CD4-positive, alpha-beta T cell treated with Interleukin-15 for 4 hours (primary cell): ENCODE measurements at places on chromosomes 16 and 17.

GRCh38 chr17:27366437-27366836, 72.5 kb downstream of the WSB1 start:
- DNase-seq = no peak

GRCh38 chr16:28842696-28843095, 3.5 kb downstream of the TUFM start:
- DNase-seq = no peak

GRCh38 chr16:15942931-15943690, 6.3 kb upstream of the ABCC1 start:
- no peak for DNase-seq

GRCh38 chr17:70099884-70100283, 24.9 kb downstream of the KCNJ16 start:
- no peak for DNase-seq

GRCh38 chr17:68829211-68829610, 126.0 kb downstream of the ABCA8 start:
- DNase-seq = no peak

DNA sequence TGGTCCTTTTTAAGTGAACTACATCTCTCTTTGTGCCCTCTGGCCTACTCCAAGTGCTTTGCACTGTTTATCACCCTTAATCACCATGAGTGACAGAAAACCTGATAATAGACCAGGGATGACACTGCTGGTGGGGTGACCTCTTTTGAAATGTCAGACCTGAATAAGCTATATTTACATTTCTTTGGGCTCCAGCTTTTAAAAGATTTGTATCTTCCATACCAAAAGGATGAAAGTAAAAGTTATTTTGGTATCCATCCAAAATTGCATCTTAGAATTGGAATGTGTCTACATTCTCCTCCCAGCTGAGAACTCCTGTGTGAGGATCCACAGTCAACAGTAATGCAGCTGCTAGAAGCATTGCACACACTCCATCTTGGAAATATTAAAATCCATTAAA, 370.0 kb downstream of the CDH11 start:
- DNase-seq = no peak

- no peak for DNase-seq
Observed at GRCh38 chr16:73202161-73202729, 154.3 kb upstream of the ZFHX3 start.

GRCh38 chr16:27671410-27671809, 121.5 kb downstream of the KATNIP start:
- no peak for DNase-seq

DNA sequence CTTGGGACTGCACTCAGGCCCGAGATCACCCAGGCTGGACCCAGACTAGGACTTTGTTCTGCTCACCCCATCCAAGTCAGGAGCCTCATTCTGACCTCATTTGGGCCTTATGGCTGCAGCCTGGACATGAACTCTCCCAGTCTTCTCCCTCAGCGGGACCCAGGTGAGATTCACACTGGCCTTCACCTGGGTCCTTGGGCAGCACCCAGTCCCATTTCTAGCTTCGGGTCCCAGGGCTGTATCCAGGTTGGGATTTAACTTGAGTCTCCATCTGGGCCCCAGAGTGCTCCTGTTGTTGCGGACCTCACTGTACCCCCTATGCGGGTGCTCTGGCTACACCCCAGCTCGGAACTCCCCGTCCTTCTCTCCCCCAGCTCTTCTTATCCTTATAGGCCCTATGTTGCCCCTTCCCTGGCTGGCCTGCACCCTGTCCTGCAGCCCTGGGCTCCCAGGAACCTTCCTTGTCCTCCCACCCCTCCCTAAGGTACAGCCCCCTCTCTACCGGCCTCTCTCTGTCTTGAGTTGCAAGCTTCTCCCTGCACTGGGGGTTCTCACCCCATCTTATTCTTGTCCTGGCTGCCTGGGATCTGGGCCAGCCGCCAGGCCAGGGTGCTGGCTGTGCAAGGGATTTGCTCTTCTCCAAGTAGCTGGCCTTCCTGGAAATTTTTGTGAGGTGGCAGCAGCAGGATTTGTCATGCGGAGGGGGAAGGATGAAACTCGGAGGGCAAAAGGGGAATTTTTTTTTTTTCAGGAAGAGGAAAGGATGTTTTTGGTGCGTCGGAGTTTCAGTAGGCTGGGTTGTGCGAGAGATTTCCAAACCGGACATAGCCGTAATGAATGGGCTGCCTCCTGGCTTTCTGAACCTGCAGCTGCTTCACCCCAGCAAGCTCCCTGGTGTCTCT, 904 bp downstream of the MAP2K3 start:
- DNase-seq = no peak

DNA sequence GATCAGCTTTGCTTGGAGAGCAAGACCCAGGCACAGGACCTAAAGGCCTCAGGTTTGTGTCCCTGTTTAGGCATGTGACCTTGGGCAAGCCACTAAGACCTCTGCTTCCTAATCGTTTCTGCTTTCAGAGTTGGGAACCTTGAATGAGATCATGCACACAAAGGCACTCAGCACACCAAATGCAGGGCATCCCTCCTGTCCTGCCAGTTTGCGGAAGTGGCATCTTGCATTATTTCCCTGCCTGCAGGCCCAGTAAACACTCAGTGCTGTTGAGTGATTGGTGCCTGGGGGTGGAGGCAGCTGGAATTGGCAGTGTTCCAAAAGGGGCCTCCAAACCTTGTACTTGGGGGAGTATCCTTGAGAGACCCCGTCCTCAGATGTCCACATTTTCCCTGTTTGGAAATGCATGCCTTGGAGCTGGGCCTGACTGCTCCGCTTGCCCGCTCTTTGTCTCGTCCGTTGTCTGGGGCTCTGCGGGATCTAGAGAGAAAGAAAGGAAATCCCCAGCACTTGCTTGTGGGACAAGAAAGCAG, 28.7 kb downstream of the MRM1 start:
- no peak for DNase-seq

DNA sequence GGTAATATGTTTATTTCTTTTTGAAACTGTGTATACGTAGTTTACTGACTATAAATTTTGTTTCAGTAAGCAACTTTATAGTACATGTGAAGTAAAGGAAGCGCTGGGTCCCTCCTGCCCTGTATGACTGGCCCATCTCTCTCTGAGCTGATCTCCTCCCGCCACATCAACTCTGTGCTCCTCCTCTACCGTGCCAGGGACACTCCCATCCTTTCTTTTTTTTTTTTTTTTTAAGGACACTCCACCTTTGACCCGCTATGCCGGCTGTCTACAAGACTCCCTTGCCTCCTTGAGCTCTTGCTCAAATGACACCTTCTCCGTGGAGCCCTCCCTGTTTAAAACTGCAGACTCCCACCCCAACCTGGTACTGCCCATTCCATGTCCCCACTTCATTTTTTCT, 35.5 kb downstream of the ERN1 start:
- DNase-seq = no peak

DNA sequence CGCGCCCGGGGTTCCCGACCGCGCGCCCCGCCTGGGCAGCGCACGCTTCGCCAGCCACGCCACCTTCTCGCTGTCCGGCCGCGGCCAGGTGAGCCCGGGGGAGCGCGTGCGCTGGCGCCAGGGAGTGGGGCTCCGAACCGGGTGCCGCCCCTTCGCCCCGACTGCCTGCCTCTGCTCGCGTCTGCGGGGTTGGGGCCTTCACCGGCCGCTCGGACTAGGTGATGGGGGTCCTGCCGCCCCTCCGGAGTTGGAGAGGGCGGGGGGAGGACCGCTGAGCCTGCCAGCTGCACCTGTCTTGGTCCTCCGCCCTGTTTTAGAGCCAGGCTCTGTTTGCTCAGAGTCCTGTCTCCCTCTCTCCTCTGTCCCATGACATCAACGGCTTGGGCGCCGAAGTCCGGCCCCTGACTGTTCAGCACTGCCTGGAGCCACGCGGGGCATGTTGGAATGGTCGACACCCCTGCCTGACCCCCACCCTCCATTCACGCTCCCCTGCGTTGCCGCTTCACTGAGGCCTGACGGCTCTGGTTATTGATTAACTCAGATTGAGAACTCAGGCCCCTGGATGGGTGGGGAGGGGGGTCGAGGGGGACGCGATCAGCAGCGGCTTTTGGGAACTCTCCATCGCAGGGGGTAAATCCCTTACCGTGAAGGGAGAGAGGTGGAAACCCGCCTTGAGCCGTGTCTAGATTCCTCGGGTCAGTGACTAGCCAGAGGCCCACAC, 748 bp downstream of the SMTNL2 start:
- DNase-seq = no peak

GRCh38 chr17:2900842-2901241, 104.6 kb downstream of the RAP1GAP2 start:
- no peak for DNase-seq

DNA sequence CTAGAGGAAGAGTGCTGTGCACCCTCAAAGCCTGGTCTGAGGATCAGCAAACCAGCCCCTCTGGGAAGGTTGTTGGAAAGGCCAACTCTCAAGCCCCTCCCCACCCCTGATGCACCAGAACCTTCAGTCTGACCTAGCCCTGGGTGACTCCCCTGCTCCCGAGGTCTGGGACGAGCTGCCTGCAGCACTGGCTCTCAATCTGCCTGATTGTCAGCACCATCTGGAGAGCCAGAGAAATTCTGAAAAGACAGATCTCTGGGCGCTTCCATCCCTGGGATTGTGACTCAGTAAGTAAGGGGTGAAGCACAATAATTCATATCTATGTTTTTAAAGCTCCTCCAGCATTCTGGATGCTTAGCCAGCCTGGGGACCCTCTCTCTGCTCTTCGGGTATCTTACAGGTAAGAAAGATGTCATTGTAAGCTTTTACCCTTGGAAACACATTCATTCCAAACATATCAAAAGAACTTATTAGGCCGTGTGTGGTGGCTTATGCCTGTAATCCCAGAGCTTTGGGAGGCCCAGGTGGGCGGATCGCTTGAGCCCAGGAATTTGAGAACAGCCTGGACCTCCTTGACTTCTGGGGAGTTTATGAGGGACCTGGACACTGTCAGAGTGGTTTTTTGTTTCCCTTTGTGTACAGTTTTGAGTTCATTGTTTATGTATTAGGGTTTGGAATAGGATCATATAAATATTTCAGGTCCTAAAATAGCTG, 147.5 kb downstream of the KCNJ12 start:
- DNase-seq = no peak

DNA sequence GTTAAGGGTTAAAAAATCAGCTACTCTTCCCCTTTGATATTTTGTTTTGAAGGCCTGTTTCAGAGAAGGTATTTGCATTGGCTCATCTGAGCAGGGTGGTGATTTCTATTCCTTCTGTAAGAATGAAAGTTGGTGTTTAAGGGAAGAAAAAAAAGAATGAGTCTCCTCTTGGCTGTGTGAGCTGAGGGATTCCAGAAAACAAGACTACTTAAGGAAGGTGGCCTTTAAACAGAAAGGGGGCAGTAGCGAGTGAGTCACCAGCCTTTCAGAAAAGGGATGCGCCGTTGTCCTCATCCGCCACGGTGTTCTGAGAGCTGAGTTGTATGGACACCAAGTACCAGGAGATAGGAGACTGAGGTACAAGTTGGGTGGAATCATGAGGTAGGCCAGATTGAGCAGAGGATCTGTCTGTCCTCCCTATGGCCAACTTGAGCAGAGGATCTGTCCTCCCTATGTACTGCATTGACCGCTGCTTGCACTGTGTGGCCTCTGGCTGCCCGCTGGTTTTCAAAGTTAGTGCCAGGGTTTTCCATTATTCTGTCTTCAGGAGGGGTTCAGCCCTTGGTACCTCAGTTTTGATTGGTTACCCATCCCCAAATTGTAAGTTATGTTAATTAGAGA, 8.2 kb downstream of the PRKCA start:
- no peak for DNase-seq

DNA sequence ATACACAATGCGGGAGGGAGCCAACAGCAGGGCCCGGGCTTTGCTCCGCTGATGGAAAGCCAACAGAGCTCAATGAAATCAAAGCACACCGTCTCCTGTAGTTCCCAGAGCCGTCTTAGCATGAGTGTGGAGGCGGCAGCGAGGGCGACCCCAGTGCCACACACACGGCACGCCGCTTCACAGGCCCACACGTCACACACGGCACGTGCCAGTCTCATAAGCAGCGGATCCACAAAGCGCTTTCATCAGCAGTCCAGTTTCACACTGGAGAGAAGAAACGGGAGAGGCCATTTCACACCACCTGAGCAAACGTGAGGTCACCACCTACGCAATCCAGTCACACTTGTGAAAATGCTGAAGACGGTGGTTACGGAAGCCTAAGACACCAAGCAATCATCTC, 34.8 kb downstream of the CYB5D2 start:
- no peak for DNase-seq
